ENCODE measurements at places on chromosomes 7 and 10. TPM values are rescaled to one million over a fixed set of nuclear protein-coding genes. Genes with fewer than 3 reads are reported as not detected.

POLR1F gene
- 12.5 TPM for total RNA-seq

SPDYE11 gene
- not detected for total RNA-seq

AKR1C8 gene
- 0.16 TPM for total RNA-seq

UNCX gene
- total RNA-seq = not detected

PIK3AP1 gene
- total RNA-seq = 0.13 TPM

SH2D4B gene
- 0.16 TPM for total RNA-seq

MYPN gene
- total RNA-seq = 0.16 TPM

CFTR gene
- total RNA-seq = not detected

MYOZ1 gene
- not detected for total RNA-seq

ZNF92 gene
- total RNA-seq = 6.2 TPM

ADAM12 gene
- 0.63 TPM for total RNA-seq

SLC26A5 gene
- total RNA-seq = under 0.01 TPM

ZNF488 gene
- 0.13 TPM for total RNA-seq

ELN gene
- total RNA-seq = 0.81 TPM

ANKRD7 gene
- total RNA-seq = 0.16 TPM

GPR15LG gene
- total RNA-seq = not detected

All from bladder microvascular endothelial cell (primary cell).